ENCODE measurements at places on chromosomes 11 and 22.
A peak's percentile ranks its signal among the peaks of the same experiment; 100 is the strongest.

DNA sequence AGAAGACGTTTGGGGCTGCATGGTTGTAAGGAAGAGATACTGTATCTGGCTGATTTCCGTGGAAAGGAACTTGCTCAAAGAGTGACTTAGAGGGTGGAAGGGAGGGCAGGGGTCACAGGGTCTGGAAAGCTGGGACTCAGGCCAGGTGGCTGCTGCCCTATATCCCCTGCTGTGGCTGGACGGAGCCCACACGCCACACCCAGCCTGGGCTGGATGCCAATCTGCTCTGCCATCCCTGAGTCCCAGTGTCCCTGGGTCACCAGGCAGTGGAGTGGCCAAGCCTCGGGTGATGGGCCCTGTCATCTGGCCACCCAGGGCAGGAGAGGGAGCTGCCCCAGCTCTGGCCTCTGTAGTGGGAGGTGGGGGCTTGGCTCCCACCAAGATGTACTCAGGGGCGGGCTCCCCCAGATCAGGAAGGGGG, 26.5 kb upstream of the KRTAP5-7 start:
- no peak for DNase-seq

- no peak for DNase-seq
Observed at GRCh38 chr11:8987446-8987845, 16.4 kb downstream of the NRIP3 start.

DNA sequence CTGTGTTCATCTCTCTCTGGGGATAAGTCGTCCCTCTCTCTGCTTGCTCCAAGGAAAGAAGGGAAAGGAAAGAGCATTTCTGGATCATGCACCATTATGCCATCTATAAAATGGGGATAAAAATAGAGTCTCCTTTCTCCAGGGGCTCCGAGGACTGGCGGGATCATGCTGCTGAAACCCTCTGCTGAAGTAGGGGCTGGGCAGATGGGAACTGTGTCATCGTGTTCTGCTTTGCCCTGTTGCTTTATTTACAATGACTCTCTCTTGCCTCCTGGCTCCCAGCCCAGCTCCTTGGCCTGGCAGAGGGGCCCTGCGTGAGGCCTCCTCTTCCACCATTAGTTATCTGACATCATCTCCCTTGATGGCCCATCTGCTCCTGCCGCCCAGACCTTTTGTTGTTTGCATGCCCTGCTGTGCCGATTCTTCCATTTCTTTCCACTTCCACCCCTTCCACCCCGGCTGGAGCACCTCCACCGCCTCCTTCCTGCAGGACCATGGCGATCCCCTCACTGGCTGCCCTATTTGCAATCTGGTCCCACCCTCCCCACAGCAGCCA, 200.9 kb downstream of the MYO18B start:
- DNase-seq: no peak

- DNase-seq: no peak
Observed at GRCh38 chr11:86889001-86889341, 66.2 kb downstream of the FZD4 start.

- DNase-seq: peak; percentile 46
Observed at GRCh38 chr11:1888347-1888753, 3.3 kb downstream of the PRR33 start.

- no peak for DNase-seq
Observed at GRCh38 chr22:50032109-50032871, 19.7 kb upstream of the IL17REL start.

DNA sequence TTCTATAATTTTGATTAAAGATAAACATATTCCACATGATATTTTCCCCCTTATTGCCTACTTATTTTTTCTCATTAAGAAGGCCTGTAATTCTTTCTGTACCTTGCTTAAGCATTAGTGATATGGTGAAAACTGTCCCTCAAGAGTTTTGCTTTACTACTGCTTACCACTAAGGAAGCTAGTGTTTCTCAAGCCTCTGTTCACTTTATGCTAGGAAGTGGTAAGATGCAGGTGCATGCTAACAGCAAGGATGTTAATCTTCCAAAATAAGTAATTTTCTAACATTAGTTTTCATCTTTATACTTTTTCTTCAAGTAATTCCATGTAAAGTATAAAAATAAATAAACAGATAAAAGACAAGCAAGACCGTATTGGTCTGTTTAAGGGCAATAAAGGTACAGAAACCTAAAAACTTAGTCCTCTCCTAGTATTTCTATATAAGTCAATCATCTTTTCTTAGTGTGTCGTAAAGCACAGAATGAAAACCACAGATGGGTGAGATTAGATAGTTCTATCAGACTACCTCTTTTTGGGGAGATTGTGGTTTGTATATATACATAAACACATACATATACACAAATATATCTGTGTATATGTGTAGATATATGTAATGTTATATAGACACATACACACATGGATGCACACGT, 731.0 kb upstream of the CNTN5 start:
- no peak for DNase-seq

DNA sequence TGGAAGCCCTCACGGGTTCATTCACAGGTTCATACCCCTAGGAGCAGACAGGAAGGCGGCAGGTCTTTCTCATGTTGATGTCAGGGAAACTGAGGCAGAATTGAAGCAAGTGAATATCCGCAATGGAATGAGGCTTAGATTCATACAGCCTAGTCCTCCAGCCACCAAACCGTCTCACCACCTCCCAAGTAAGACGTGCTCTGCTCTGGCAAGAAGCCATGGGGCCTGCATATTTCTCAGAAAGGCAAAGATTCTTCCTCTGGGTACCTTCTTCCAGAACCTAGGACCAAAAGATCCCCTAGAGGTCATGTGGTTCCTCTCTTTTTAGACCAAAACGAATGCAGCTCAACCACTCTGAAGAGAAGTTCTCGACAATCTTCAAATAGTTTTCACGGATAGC, 1.7 kb downstream of the AP1B1 start:
- DNase-seq: no peak

GRCh38 chr22:38948181-38948940, 9.0 kb upstream of the APOBEC3A start:
- no peak for DNase-seq

DNA sequence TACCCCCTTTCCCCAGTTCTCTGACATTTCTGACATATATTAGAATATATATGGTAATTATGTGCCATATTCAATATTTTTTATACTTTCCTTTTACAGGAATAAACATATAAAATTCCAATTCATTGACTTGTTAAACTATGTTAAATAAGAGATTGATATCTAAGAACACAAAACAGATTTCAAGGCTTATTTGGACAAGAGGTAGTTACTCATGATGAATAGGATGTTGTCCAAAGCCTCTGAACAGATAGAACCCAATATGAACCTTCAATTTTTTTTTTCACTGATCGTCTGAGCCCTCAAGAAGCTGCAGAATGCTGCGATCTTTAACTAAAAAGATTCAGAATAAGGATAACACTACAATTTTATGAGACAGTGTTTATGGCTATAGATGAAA, 340.3 kb downstream of the LUZP2 start:
- DNase-seq: no peak

- DNase-seq: no peak
Observed at GRCh38 chr11:128790196-128790595, 76.9 kb downstream of the KCNJ1 start.

GRCh38 chr11:123206791-123207434, 11.9 kb upstream of the CLMP start:
- DNase-seq: no peak

GRCh38 chr22:38618682-38619081, 37.5 kb downstream of the FAM227A start:
- no peak for DNase-seq

DNA sequence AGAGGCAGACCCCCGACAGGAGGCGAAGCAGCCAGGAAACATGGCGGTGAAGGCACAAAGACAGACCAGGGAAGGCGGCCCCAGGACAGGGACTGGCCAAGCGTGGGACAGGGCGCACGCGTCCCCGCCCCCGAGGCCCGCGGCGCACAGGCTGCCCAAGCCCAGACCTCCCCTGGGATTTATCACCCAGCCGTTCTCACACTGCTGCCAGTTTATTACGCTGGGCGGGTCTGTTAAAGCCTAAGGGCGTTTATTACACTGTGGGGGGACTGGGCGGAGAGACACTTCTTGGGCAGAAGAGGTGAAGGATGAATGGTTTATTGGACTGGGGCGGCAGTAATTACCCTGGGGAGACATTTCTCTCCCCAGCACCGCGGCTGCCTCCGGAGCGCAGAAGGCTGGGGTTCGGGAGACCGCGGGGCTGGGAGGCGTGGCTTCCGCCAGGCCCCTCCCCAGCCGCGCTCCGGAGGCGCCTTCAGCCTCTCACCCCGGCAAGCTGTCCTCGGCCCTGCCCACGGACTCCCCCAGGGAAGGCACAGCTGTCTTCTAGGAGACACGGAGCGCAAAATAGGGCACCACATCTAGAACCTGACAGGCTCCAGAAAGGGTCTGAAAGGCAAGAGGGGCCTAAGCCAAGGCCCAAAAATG, 47.1 kb downstream of the SLC22A12 start:
- DNase-seq: peak; percentile 33

- peak; percentile 37 for DNase-seq
Observed at GRCh38 chr22:20111045-20111688, 4.7 kb upstream of the RANBP1 start.

- DNase-seq: no peak
Observed at GRCh38 chr11:34480314-34480713, 33.3 kb downstream of the ELF5 start.

GRCh38 chr11:69075421-69076128, 26.8 kb downstream of the TPCN2 start:
- no peak for DNase-seq

- no peak for DNase-seq
Observed at GRCh38 chr22:49671331-49672013, 156.2 kb downstream of the BRD1 start.

DNA sequence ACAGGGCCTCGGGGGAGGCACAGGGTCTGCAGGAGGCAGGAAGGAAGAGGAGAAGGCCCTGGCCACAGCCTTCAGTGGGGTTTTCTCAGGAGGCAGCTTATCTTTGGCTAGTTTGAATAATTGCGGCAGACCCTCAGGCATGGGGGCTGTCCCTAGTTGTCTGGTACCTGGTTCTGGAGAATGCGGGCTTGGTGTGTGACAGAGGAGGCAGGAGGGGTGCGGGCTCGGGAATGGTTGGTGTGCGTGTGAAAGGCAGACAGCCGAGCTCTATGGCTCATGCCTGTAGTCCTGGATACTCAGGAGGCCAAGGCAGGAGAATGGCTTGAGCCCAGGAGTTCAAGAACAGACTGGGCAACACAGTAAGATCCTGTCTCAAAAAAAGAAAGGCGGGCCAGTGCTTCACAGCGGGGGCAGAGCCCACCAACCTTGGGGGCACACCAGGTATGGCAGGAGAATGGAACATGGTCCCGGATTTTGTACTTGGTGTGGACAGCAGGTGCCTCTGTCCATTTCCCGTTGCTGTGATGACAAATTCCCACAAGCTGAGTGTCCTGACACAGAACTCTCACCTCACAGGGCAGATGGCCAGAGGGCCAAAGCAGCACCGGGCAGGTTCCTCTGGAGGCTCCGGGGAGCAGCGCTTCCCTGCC, 640.6 kb downstream of the TBC1D22A start:
- DNase-seq: no peak

GRCh38 chr11:120808616-120809050, 215.3 kb upstream of the TBCEL start:
- DNase-seq: no peak

DNA sequence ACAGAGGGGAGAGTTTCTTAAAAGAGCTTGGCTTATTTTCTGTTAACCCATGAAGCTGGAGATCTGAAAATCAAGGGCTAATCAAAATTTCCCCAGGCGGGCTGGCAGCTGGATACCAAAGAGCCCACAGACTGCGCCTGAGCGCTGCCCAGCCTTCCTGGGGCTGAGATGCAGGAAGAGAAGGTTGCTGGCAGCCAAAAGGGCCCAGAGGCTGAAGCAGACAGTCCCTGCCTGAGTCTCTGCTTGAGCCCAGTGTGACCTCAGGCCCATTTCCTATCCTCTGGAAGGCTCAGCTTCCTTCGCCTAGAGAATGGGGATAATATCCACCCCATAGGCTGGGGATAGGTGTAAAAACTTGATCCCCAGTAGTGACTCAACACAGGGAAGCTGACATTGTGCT, 49.1 kb downstream of the ARRB1 start:
- no peak for DNase-seq

- no peak for DNase-seq
Observed at GRCh38 chr11:111663820-111664219, 61.6 kb downstream of the SIK2 start.

- no peak for DNase-seq
Observed at GRCh38 chr11:73972187-73972586, 10.5 kb downstream of the UCP2 start.

DNA sequence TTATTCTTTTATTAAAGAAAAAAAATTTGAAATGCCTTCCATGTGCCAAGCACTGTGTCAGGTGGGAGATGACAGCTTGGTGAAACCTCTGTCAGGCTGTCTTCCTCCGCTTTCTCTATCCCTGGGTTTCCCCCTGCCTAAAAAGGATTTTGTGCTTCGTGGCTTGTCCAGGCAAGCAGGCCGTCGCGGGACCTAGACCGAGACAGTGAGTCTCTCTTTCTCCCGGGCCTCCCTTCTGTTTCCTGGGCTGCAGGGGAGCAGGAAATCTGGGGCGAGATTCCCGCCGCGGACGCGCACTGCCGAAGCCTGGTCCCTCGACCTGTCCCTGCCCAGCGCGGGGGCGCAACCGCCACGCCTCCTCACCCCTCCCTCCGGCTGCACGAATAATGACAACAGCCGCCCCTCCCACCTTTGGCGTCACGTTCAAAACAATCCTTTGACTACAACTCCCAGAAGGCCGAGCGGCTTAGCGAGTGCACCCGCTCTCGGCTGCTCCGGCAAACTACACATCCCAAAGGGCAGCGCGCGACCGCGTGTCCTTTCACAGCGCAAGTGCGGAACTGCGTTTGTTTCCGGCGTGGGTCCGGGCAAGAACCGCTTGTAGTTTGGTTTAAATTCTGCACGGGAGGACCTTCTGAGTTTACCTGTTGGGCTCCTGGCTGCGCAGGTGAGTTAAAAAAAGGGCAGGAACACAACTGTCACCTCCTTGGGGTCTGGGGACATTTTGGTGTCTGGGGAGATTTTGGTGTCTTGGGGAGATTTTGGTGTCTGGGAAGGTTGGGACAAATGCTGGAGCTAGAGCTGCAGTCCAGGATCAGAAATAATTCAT, at the start of gene CLP1:
Gene CLP1 (plus strand): TSS at position 569 of the 829 bp plus-strand sequence. CDS start 1,715 bp downstream, outside the sequence.
- peak; percentile 98 for DNase-seq

- DNase-seq: no peak
Observed at GRCh38 chr11:115745610-115746512, 241.6 kb upstream of the CADM1 start.

GRCh38 chr11:65873318-65874156, 937 bp upstream of the EFEMP2 start:
- peak; percentile 98 for DNase-seq

GRCh38 chr11:129273944-129274711, 82.0 kb upstream of the ARHGAP32 start:
- no peak for DNase-seq

GRCh38 chr11:101583251-101584128, at the start of gene TRPC6:
Gene TRPC6 (minus strand): TSS chr11:101584007. CDS start chr11:101583503, 504 bp downstream.
- no peak for DNase-seq
